ENCODE measurements at places on chromosomes 11 and 22. TPM values are rescaled to one million over a fixed set of nuclear protein-coding genes. Genes with fewer than 3 reads are reported as not detected.

GRCh38 chr11:112797092-112797491 lies 164.1 kb upstream of the NCAM1 start:
- no peak for DNase-seq

GRCh38 chr11:36264973-36265344 lies 24.3 kb downstream of the COMMD9 start:
- no peak for DNase-seq

DNA sequence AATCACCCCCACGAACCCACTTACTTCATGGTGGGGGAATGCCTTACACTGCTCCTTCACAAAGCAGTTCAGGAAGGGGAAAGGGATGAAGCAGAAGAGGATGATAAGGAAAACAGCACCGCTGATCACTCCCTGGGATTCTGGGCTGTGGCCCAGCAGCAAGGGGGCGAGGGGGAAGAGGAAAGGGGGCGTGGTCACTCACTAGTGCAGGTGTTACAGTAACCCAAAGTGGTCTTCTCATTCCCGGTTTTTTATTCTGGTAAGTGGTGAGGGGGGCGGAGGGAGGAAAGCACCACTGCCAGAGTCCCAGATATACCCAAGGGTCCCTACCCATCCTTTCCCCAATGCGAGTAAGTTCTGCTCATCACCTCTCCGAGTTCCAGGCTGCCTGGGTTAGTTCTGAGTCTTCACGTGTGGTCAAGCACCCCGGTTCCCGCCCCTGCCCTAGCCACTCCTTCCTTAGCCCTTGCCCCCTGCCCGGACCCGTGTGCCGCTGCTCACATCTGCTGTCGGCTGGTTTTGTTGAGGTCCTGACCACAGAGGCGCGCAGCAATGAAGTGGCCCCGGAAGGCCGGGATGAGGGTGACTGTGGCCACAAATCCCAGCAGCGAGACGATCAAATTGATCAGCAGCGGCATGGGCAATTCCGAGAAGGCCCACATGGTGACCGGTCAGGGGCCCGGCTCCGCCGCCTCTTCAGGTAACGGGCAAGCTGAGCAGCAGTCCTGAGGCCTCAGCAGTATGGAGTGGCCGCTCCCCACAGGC lies 477 bp downstream of the DPAGT1 start:
- no peak for DNase-seq

- DNase-seq, result peak; percentile 58
Observed at GRCh38 chr22:27801202-27801615, 347 bp downstream of the MN1 start.

Gene RPL3
- 2,451 TPM for total RNA-seq

Gene ATP6V1E1
- total RNA-seq, result 106 TPM

Gene NLRP14
- not detected for total RNA-seq

DNA sequence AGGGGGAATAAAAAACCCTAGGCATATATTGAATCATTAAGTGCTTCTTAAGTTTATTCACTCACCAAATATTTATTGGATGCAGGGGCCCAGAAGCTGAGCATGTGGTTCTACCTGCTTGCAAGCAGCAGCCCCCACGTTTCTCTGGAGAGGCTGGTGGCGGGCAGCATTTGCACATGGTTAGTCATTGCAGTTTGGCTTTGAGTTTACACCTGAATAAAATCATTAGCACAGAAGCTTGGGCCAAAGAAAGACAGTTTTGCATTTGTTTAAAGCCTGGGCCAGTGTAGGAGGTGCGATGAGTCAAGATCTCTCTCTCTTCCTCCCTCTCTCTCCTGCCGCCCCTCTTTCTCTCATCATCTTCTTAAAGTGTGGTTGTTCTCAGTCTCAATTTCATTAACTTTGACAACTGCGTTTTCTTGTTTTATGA lies 72.6 kb downstream of the C22orf31 start:
- DNase-seq, result no peak
